NCI-H460 (cell line): ENCODE measurements at places on chromosomes 3 and 15. TPM values are rescaled to one million over a fixed set of nuclear protein-coding genes. Genes with fewer than 3 reads are reported as not detected.

- DNase-seq = no peak
These were observed 804.2 kb upstream of the NECTIN3 start for GRCh38 chr3:110267304-110267845.

DNA sequence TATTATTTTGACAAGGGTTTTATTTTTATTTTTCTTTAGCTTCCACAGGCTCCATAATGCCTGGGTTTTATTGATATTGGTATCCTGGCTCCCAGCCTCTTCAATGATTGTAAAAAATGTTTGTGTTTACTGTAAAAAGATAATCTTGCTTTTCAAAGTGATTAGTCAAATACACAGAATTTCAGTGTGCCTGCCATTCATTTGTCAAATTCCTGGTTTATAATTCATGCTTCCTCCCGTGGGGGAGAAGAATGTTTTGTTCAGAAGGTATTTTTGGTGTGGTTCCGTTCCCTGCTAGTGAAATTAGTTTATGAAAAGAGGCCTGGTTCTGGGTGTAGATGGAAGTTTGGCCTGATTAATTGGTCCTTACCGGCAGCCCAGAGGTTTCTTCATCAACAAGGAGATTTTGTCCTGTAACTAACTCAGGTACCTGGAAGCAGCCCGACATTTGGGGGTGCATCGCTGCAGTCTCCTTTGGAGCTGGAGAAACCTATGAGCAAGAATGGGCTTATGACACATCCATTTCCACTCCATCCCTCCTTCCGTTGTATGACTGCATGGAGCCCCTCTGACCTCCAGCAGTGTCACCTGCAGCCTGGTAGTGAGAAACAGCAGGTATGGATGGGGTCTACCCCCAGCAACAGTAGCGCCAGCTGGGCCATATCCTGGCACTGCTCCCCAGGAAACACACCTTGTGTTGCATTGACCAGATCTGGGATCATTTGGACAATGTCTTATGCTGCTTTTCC lies 101.5 kb downstream of the PGPEP1L start:
- DNase-seq = no peak

- no peak for DNase-seq
These were observed 253.4 kb downstream of the VGLL3 start for GRCh38 chr3:86737517-86737916.

The SKOR1 gene
- total RNA-seq = 0.05 and 0.17 TPM in 2 replicates

The LYZL4 gene
- not detected in 2 replicates for total RNA-seq

DNA sequence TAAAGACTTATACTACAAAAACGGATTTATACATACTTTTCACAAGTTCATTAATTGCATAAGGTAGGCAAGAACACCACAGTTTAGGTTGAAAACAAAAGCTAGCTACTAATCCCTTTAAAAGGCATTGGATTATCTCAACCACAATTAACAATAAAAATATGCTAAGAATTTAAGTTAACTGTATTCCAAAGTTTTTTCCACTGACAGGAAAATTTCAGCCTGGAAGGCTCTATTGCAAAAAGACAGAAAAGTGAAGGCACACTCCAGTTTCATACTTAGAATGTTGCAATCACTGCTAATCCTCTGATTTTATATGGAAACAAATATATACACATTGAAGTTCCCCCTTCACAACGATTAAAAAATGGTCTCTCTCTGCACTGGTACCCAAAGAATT lies 71.5 kb downstream of the TJP1 start:
- no peak for DNase-seq

DNA sequence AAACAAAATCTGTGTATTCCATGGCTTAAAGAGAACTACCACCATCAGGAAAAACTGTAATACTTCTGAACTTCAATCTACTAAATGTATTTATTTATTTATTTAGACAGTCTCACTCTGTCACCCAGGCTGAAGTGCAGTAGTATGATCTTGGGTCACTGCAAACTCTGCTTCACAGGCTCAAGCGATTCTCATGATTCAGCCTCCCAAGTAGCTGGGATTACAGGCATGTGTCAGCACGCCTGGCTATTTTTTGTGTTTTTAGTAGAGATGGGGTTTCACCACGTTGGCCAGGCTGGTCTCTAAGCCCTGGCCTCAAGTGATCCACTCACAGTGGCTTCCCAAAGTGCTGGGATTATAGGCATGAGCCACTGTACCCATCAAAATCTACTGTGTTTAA lies 202.3 kb upstream of the POU1F1 start:
- DNase-seq = no peak

DNA sequence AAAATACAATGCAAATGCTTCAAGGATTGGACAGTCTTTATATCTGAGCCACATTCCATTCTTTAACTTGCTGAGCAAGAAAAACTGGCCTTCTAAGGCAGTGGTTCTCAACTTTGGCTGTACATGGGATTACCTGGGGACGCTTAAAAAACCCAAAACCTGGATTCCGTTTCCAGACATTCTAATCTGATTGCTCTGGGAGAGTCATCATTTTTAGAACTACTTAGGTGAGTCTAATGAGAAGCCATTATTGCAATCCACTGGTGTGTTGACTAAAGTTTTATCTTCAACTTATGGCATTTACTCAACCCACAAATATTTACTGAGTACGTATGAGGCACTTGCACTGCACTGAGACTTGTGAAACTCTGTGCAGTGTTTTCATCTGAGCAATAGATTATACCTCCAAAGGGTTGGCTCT lies 195.7 kb upstream of the ATP11B start:
- DNase-seq = no peak

DNA sequence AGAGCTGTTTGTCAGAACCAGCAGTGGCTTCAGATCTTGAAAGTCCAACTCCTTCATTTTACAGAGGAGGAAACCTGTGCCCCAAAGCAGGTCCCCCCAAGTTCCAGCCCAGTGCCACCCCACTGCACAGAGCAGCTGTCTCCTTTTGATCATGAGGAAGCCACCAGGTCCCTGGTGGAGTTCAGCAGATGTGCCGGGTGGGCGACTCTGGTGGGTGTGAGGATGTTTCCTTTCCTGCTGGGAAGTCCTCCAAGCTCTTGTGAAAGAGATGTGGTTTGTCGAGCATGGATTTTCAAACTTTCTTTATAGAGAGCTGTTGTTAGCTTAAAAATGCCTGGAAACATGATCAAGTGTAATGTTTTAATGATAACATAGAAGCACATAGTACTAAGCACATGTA lies 52.0 kb downstream of the SMAD3 start:
- no peak for DNase-seq

- DNase-seq = no peak
These were observed 486.8 kb downstream of the MAGI1 start for GRCh38 chr3:65551945-65552344.

DNA sequence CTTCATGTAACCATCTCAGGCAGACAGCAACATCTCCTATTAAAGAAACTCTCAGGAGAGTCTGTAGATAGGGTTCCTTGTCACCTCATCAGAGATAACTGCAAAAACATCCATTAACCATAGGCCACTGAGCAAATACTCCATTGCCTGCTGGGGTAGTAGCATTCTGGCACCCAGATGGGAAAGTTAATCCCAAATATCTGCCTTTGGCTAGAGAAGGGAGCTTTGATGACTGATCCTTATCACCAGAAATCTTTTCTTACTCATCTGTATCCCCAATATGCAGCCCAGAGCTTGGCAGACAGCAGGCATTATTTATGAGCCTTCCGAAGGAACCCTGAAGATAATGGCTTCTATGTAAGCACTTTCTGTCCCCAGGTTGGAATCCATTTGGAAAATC lies 173.1 kb downstream of the MFSD1 start:
- no peak for DNase-seq

DNA sequence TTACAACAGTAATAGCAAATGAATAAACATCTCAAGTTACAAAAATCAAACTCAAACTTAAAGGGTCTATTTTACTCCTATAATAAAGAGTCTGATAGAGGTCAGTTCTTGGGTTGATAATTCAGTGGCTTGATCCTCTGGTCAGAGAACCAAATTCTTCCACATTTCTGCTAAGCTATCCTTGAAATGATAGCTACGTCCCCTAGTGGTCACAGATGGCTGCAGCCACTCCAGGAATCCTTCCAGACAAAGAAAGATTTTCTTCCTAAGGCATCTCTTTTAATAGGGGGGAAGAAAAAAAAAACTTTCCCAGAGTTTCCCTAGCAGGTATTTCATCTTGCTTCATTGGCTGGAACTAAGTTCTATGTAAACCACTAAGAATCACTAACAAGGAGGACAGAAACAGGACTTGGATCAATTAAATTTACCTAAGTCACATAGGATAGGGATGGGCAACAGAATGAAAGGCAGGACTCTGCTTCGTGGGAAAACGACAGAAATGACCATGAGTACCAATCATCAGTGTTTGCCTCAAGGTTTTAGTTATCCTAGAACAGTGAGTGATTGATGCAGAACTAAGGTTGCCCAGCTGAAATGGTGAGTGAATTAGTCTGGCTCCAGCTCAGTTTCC lies 160.7 kb downstream of the STAC start:
- DNase-seq = peak; percentile 12

The IGF2BP2 gene
- 11.1 and 11.5 TPM in 2 replicates for total RNA-seq

The NTRK3 gene
- not detected in 2 replicates for total RNA-seq

DNA sequence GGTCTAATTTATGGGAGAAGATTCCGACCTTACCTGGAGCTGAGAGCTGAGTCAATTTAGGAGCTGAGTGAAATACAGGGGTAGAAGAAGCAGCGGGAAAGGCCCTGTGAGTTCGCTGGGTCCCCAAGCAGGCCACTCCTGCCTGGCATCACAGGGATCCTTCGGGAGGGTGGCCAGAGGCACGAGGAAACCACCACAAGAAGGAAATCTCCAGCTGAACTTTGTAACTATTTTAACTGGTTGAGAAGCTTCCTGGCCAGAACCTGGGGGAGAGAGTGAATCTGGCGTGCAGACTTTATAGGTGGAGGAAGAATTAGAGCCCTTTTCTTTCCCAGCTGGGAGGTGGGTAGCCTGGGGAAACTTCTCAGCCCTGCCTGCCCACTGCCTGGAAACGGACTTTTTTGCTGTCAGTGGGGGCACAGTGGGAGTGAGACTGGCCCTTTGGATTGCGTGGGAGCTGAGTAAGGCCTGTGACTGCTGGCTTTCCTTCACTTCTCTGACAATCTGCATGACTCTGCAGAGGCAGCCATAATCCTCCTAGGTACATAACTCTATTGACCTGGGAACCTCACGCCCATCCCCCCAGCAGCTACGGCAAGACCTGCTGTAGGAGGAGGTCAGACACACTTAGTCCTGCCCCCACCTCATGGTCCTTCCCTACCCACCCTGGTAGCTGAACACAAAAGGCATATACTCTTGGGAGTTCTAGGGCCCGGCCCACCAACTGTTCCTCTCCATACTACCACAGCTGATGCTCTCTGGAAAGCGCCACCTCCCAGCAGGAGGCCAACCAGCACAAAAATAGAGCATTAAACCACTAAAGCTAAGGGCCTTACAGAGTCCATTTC lies 340.7 kb downstream of the CNTN3 start:
- DNase-seq = no peak

DNA sequence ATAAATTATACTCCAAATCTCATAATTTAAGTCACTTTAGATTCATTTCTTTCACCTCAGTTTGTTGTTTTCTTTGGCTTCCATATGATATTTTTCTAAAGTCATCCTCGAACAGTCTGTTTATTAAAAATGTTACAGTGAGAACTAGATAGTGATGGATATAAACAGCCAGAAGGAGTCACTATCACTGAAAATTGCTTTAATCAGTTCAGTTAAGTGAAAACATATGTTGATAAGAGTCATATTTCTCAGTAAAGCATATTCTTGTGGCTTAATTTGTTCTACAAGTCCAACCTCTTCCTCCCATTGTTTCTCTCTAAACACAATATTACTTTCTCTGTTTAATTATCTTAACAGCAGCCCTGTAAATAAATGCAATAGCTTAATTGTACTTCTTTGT lies 427.5 kb upstream of the ALCAM start:
- DNase-seq = no peak

- no peak for DNase-seq
These were observed 239.6 kb downstream of the GBE1 start for GRCh38 chr3:81521855-81522254.

The MASP1 gene
- total RNA-seq = 0.02 TPM in 1 of 2 replicates, not detected in the other

DNA sequence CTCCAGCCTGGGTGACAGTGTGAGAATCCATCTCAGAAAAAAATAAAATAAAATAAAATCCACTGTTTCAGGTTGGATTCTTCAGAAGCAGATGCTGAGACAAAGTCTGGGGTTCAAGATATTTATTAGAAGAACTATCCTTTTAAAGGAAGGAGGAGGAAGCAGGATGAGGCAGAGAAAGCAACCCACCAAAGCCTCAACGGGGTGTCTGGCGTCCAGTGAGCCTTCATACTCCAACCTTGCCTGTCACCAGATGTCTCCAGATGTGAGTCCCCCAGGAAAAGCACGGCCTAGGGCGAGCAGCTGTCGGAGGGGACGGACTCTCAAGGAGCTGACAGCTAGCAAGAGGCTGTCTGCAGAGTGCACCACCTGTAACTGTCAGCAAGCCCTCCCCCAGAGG lies 37.3 kb downstream of the MB21D2 start:
- DNase-seq = no peak

GRCh38 chr15:92393071-92393979 lies at the start of gene ST8SIA2:
TSS of gene ST8SIA2 (plus strand) at chr15:92393881. CDS start at chr15:92394065, 184 bp downstream.
- peak; percentile 26 for DNase-seq
